Activated naive CD4-positive, alpha-beta T cell treated with Interleukin-2 at 50 U/mL for 16 hours (primary cell): ENCODE measurements at places on chromosomes 13 and 19.

GRCh38 chr19:50362656-50363424 is 2.6 kb downstream of the NAPSA start:
- DNase-seq = peak; percentile 49

GRCh38 chr19:33690378-33691029 is 68.8 kb downstream of the CHST8 start:
- DNase-seq = no peak

GRCh38 chr13:96243376-96243775 is 153.5 kb downstream of the HS6ST3 start:
- DNase-seq = no peak

DNA sequence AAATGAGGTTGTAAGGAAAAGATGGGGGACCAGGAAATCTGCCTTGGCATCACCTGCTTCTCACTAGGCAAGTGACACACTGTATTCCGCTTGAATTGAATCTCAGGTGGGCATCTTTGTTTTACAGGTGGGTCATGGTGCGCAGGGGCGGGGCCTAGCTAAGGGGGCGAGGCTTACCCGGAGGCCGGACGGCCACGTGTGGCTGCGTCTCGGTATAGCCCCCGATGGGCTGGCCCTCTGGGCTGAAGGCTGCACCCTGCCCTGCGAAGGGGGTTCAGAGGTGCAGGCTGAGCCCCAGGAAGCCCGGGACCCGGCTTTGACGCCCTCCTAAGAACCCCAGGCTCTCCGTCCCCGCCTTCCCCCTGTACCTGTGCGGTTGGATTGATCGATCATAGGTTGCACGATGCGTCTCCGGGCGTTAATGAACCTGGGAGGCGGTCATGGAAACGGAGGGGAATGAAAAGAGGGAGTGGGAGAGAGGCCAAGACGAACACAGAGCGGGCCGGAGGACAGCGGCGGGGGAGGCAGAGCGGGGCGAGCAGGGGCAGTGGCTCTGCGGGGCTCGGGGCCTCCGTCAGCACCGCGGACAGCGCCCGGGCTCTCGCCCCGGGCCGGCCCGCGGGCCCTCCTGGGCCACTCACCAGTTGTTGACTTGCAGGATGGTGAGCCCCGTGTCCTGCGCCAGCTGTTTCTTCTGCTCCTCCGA is 12.5 kb downstream of the MEIS3 start:
- DNase-seq = no peak
